ENCODE measurements at places on chromosomes 3 and 15.

- DNase-seq = no peak
Measured at GRCh38 chr15:80507131-80507530, 102.9 kb downstream of the ARNT2 start.

GRCh38 chr15:87829332-87830050 lies 427.0 kb downstream of the NTRK3 start:
- DNase-seq = no peak

GRCh38 chr3:159593927-159594605 lies 394.6 kb upstream of the IL12A start:
- no peak for DNase-seq

- DNase-seq = no peak
Measured at GRCh38 chr15:52794665-52795463, 4.7 kb upstream of the ONECUT1 start.

DNA sequence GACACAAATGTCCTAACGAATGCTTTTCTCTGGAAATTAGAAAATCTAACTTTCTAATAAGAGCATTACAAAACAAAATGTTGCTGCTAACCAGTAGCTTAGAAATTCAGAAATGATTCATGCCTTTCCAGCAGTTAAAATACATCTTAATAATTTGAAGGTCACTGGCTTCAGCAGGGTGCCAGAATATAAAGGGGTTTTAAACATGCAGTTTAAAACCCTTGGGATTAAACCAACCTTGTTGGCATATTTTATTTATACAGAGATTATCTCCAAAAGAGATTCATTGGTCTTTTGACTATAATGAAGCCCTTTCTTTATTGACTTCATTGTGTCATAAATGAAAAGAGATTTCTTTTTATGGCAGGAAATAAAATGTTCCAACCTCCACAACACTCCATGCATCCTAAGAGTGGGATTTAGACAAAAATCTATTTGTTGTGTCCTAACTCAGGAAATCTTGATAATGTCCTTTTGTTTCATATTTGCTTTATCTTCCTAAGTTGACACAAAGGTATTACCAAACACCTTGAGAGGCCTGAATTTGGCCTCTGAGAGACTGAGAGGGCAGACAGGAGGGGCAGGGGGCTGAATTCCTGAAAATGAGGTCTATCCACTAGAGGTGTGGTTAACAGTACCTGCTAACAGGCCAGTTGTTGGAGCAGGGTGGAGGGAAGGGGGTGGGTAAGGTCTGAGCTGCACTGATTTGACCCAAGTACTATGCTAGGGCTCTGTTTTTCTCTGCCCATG lies 124.4 kb downstream of the FEZF2 start:
- DNase-seq = no peak
